ENCODE measurements at places on chromosomes 5 and 9.

GRCh38 chr9:112970939-112971338, 41.1 kb downstream of the ZNF883 start:
- DNase-seq: no peak

GRCh38 chr5:147558826-147559225, 49.0 kb upstream of the DPYSL3 start:
- DNase-seq: no peak

- DNase-seq: no peak
Measured at GRCh38 chr9:18482371-18482770, 8.4 kb downstream of the ADAMTSL1 start.

- DNase-seq: no peak
Measured at GRCh38 chr9:133368249-133368881, 7.5 kb downstream of the SURF4 start.

- DNase-seq: no peak
Measured at GRCh38 chr5:171412186-171412585, 7.3 kb upstream of the FGF18 start.

GRCh38 chr5:79001471-79001870, 16.4 kb upstream of the ARSB start:
- no peak for DNase-seq

GRCh38 chr5:129099184-129099569, 4.6 kb downstream of the ISOC1 start:
- DNase-seq: no peak

- DNase-seq: no peak
Measured at GRCh38 chr5:7930011-7930410, 61.1 kb downstream of the MTRR start.

DNA sequence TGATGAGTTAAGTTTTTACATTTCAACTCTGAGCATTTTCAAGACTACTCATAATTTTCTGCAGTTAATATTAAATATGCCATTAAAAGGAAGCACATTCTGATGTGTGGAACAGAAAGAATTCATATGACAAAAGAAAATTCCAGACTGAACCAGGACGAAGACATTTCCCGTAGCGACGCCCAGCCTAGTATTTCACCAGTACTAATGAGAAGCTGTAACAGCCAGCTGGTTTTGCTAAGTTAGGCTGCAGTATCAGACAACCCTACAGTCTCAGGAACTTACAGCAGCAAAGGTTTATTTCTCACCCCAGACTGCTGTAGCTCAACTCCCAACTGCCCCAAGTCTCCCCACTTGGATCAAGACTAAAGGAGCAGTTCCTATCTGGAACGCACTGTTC, 91.6 kb downstream of the TMEM174 start:
- DNase-seq: no peak

DNA sequence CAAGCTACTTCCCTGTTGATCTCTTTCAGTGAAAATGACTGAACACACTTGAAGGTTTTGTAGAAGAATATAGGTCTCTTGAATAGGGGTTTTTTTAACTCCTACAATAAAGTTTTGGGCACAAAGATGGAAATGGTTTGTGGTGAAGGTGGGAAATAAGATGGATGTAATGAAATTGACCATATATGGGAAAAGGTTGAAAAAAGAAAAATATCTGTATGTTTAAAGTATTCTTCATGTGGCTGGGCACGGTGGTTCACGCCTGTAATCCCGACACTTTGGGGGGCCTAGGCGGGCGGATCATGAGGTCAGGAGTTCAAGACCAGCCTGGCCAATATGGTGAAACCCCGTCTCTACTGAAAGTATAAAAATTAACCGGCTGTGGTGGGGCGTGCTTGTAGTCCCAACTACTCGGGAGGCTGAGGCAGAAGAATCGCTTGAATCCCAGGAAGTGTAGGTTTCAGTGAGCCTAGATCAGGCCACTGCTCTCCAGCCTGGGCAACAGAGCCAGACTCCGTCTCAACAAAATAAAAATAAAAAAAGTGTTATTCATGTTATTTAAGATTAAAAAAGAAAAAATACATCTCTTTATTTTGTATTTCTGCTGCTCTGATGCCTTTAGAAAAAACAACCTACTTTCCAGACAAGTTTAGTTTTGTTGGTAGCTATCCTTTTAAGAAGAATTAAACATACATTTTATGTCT, 2.2 kb downstream of the RBM27 start:
- no peak for DNase-seq

DNA sequence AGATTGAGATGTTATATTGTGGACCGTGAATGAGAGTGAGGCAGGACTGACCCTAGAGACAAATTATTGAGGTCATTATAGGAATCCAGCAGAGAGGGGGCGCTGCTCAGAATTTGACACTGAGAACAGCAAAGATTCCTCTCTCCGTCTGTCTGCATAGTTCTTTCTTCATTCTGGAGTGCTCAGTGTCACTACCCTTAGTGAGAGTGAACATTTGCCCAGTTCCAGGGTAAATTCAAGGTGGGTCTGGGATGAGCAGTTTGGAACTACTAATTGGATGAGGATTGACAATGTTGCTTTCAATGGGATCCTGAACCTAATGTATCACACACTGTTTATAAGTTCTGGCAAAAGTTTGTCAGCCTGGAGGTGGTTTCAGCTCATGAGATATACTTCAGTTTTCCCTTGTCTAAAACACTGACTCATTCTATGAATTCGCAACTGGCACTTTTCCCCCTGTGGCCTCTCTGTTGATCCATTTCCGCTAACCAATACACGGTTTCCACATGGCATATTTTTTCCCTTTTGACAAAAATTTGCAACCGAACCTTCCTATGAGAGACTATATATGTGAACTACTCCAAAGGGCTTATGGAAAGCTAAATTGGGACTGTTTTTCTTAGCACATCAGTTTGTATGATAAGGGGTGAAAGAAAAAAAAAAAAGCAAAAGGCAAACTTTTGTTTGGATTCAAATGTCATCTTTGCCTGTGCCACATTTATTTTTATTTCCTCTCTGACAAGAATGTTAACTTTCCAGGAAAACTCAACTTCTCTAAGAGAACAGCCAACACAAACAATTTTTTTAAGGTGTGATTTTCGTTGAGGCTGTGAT, 1240.7 kb upstream of the WWC1 start:
- no peak for DNase-seq

DNA sequence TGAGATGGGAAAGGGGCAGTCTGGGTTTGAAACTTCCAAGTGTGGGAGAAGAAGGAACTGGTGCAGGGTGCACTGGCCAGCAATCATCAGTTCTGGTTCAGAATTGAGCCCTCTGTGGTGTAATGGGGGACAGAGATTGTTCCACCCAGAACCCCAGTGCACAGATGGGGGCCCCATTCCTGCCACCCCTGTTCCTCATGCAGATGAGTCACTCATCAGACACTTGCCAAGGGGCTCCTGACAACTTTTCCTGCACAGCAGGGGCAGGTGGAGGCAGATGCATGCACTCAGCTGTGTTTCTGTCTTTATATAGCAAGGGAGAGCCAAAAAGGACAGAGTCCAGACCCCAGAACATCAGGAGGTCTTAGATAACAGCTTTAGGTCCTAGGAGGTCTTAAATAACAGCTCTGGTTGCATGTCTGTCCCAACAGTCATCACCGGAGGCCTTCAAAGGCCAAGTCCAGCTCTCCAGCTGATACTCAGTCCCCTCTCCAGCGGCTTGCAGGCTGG, 252.9 kb downstream of the HSPA4 start:
- no peak for DNase-seq

DNA sequence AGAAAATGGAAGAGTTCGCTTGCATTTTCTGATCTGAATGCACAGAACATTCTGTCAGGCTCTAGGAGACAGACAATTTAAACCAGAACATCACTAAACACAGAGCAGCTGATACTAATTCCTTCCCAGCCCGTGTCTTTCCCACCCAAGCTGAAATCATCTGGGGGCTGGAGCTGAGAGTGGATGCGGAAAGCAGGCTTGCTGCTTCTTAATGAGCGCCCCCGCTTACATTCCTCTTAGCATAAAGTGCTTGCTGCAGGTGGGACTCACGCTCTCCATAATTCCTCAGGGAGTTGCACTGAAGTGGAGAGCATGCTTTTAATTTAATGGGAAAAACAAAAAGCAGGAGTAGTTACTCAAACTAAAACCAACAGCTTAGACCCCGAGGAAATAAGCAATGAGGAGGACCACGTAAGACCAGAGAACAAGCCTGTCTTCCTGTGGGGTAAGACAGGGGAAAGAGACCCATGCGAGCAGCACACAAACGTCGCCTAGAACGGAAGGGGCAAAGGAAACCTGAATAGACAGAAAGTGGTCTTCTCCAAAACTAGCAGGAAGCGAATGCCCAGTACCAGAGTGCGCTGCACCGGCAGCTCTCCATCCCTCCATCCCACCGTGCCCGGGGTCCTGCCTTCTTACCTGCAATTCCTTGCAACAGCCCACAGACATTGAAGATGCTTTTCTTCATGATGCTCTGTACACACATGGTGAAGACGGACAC, 139.3 kb downstream of the LHFPL2 start:
- DNase-seq: no peak

GRCh38 chr9:129597355-129598088, 23.4 kb downstream of the C9orf50 start:
- DNase-seq: no peak

- no peak for DNase-seq
Measured at GRCh38 chr5:82142928-82143577, 135.1 kb downstream of the RPS23 start.

GRCh38 chr5:79834754-79835714, 145.4 kb downstream of the CMYA5 start:
- DNase-seq: no peak

- DNase-seq: no peak
Measured at GRCh38 chr5:106796081-106796480, 874.7 kb downstream of the EFNA5 start.

GRCh38 chr9:108105885-108106284, 616.3 kb upstream of the KLF4 start:
- DNase-seq: no peak

Data from NCI-H510A (cell line).